NCI-H345 (cell line): ENCODE measurements at places on chromosomes 3 and 15.
A peak's percentile ranks its signal among the peaks of the same experiment; 100 is the strongest.

- no peak for DNase-seq
These were observed 218.6 kb downstream of the NR2F2 start for GRCh38 chr15:96549136-96549535.

- no peak for DNase-seq
These were observed 33.0 kb downstream of the HERC1 start for GRCh38 chr15:63800739-63801138.

DNA sequence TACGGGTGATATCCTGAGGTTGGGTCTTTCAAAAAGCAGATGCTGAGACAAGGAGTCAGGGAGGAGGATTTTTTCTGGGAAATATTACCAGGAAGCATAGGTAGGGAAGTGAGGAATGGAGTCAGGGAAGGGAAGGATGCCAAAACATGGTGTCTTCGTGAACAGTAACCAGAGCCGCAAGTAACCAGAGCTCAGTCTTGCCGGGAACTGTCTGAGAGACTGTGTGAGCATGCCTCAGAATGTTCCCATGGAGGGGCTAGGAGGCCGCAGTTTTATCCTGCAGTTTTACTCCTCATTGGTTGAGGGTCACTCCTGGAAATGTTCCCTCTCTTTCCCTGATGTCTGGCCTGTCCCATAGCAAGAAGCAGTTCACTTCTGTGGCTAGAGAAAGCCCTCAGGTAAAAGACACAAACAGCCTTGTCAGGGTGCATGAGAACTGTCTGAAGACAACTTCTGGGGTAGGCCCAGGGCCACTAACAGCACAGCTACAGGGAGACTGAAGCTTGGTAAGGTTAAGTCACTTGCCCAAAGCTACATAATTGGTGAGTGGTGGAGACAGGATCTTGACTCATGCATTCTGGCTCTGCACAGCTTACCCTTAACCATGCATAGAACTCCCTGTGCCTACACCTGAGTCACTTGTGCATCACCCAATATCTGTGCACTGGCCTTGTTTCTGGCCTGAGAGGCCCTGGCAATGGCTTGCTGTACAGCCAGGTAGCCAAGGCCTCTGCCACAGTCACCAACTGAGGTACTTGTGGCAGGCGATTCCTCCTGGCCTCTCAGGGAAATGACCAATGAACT, 76.3 kb upstream of the FRMD4B start:
- DNase-seq: no peak

DNA sequence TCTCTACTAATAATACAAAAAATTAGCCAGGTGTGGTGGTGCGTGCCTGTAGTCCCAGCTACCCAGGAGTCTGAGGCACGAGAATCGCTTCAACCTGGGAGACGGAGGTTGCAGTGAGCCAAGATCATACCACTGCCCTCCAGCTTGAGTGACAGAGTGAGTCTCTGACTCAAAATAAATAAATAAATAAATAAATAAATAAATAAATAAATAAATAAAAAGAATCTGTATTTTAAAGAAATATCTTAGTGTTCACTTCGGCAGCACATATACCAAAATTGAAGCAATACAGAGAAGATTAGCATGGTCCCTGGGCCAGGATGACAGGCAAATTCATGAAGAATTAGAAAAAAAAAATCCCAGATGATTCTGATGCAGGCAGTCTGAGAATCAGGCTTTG, 51.9 kb downstream of the ROBO2 start:
- no peak for DNase-seq

DNA sequence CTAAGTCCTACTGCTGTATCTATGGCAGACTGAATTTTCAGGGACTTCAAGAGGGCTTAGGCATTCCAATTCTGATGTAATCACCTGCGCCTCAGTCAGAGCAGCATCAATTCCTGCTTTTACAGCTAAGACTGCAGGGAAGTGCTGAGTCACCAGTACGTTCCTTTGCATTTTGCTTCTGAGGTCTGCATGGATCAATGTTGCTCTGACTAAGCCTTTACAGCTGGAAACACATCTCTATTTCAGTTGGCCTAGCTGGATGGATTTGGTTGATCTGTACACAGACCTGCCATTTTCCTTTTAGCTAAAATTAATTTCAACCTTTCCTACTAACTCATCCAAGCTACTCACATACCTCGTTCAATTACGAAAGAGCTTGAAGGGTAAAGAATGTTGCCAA, 51.3 kb downstream of the ETV5 start:
- DNase-seq: no peak

GRCh38 chr3:30742796-30743619, 136.6 kb downstream of the TGFBR2 start:
- peak; percentile 35 for DNase-seq

GRCh38 chr3:11197484-11197883, 43.2 kb downstream of the HRH1 start:
- DNase-seq: no peak

GRCh38 chr15:73854265-73854664, 19.1 kb upstream of the TBC1D21 start:
- DNase-seq: no peak

- DNase-seq: no peak
These were observed 15.1 kb upstream of the SEC13 start for GRCh38 chr3:10335871-10336622.

DNA sequence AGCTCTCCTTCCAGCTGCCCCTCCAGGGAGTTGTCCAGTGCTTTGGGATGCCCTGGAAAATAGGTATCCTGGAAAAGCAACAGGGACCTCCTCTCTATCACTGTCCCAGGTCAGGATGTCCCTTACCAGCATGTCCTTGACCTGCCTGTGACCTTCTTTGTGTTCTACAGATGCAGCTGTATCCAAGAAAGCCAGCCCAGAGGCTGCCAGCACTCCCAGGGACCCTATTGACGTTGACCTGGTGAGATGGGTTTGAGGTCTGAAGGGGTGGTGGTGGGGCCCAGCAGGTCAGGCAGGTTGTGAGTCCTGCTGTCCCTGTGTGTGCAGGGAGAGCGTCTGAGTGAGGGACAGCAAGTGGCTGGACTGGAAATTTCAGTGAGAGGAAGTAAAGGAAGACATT, 30.2 kb downstream of the PML start:
- no peak for DNase-seq

GRCh38 chr3:14441920-14442300, 39.5 kb downstream of the SLC6A6 start:
- DNase-seq: no peak

GRCh38 chr15:25134546-25134945, 179.8 kb downstream of the SNRPN start:
- no peak for DNase-seq

GRCh38 chr15:47405365-47406162, 311.7 kb upstream of the SEMA6D start:
- DNase-seq: peak; percentile 18

GRCh38 chr3:152095472-152095871, 173.3 kb upstream of the MBNL1 start:
- no peak for DNase-seq
